ENCODE measurements at places on chromosomes 2 and 18.

DNA sequence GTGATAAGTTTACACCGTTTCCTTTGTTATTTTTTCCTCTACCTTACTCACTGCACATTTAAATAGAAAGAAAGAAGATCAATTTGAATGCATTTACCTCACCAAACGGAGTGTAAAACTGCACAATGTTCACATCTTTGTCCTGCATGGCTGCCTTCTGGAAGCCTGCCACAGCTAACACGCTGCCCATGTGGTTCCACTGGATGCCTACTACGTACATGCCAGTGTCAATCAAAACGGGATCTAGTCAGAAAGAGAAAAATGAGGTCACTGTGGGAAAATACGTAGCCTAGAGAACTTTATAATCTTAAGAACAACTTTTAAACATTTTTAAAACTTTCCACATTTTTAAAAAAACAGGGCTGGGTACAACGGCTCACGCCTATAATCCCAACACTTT, 16.4 kb downstream of the WDR35 start:
- no peak for DNase-seq

GRCh38 chr2:112138159-112139032, at the start of gene FBLN7:
FBLN7 (plus strand) TSS chr2:112138385; CDS start chr2:112138656, 271 bp downstream.
- DNase-seq = no peak

DNA sequence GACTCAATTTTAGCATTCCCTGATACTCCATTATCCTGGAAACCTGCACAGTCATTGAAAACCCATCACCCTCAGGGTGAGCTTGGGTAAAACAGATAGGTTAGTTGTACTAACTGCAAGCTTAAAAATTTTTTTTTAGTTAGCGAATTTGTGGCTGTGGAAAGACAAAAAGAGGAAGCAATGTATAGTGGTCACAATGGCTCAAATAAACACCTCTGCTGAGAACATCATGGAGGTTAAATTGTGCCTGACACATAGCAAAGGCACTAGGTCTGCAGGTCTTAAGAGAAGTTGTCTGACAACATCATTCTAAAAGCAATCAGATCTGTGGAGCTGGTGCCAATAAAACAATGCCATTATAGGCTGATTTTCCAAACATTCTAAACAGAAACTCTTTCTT, 84.4 kb upstream of the CAVIN2 start:
- no peak for DNase-seq

DNA sequence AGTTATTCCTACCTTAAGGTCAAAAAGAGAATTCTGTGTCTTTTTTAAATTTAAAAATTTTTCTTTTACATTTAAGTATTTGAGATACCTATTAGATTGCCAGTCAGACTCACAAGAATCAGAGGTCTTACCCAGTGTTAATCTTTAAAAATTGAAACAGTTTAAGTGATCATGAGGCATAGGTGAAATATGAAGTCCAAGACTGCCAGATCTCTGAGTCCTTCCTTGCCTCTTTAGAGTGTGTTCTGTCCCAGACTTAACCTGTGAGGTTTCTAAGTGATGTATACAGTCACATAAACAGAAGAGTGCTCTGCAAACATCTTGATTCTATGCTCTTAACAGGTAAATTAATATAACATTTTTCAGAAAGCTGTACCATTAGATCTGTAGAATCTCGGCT, 40.6 kb downstream of the ACTR3 start:
- DNase-seq = no peak

DNA sequence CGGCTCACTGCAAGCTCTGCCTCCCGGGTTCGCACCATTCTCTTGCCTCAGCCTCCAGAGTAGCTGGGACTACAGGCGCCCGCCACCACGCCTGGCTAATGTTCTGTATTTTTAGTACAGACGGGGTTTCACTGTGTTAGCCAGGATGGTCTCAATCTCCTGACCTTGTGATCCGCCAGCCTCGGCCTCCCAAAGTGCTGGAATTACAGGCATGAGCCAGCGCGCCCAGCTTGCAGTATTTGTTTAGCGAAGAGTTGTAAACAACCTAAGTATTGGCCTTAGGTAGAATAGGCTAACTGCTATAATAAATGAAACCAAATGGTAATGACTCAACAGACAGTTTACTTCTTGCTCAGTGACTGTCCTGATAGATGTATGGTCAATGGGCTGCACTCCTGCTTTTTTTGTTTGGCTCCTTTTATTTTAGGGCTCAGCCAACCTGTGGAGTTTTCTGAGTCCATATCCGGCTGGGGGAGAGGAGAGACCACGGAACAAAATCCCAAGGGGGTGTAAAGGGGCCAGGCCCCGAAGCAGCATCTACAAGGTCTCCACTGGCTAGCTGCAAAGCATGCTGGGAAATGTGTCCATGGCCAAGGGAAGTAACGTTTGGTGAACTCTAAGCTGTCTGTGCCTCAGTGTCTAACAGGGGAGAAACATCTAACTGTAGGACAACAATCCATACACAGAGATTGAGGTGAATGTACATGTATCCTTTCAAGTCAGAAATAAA, 841.0 kb upstream of the ID2 start:
- DNase-seq = no peak

DNA sequence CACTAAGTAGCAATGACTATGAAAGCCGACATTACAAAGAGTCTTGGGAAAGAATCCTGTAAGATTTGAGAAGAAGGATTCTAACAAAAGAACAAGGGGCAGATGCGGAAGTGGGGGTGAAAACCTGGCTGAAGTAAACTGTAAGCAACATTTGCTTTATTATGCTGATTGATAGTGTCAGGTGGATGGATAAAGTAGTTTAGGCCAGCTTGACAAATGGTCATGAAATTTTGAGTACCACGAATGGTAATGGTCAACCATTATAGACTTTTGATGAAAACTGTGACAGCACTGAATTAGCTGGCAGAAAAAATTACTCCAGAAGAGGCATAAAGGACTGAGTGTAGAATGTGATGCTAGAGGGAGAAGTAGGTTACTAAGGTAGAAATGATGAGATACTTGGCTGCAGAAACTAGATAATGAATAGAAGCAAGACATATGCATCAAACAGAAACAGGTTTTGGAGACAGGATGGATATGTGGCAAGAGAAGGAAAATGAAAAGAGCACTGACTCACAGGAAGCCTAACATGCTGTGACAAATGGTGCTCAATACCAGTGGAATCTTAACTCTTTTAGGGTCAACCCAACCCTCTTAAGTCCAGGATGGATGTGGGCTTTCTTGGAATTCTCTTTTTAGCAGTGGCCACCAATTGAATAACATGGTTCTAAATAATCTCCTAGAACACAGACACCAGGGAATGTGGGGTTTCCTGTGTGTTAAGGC, 6.8 kb downstream of the THUMPD2 start:
- DNase-seq = no peak

GRCh38 chr2:55150834-55151233, 81.3 kb downstream of the CLHC1 start:
- no peak for DNase-seq

GRCh38 chr2:186460465-186460864, 25.6 kb upstream of the ZC3H15 start:
- DNase-seq = no peak

DNA sequence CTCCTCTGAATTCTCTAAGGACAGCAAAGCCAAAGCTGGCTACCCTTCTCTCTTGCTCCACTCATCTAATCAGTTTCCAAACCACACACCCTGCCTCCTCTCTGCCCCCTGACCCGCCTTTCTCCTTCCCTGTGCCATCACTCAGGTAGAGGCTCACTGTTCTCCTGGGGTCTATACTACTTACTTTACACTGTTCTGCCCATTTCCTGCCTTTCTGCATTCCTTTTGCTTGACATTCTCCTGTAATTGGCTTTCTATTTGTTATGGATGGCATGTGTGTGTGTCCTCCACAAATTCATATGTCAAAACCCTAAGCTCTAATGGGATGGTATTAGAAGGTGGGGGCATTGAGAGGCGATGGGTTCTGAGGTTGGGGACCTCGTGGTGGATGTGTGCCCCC, 675.2 kb upstream of the ID2 start:
- no peak for DNase-seq

GRCh38 chr2:101106453-101107181, 44.6 kb downstream of the TBC1D8 start:
- no peak for DNase-seq

GRCh38 chr2:40292291-40292690, 159.6 kb downstream of the SLC8A1 start:
- no peak for DNase-seq
